ENCODE measurements at places on chromosomes 6 and 20.

DNA sequence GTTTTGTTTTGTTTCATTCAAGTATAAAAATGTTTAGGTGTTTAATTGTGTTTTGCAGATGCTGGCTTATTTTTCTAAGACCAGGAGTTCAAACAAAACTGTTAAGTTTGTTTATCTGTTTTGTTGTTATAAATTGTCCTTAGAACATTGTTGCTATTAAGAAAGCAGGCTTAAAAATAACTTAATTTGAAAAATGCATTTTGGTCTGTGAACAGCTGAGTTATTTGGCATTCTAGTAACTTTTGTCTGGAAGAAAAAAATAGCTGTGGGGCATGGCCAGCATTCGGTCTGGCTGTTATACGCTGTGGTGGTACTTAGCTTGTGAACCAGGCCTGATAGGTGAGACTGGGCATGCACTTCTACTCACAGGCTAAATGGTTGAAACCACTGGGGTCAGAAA, 37.8 kb downstream of the SLX4IP start:
- no peak for DNase-seq

DNA sequence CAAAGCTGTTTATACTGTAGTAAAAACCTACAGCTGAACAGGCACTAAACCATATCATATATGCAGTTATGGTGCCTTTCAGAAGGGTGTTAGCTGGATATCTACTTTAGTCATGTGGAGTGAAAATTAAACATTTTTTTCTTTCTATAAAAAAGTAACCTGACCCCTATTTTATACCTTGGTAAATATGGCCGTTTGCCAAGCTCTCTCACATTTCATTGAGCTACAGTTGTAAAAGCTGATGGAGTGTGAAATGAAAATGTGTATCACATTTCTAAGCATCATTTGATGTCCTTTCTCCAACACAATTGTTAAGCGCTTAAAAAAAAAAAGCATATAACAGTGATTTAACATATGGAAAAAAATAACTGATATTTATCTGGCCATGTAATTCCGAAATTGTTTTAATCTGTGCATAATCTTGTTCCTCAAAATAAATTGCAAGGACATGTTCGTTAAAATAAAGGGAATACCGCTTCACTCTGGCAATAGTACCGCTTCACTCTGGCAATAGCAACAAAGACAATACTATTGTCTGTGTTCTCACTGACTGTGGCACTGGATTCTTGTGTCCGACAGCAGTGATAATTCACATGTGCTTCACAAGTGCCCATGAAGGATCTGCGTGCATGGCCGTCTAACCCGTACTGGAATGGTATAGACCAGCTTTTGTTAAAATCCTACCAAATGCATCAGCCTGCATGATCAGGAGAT, 391.8 kb upstream of the SOX4 start:
- no peak for DNase-seq

GRCh38 chr6:125480571-125480970, 178.8 kb upstream of the HDDC2 start:
- DNase-seq: no peak

- peak; percentile 79 for DNase-seq
Measured at GRCh38 chr6:21593412-21593926, at the start of gene SOX4. Gene SOX4, plus strand, starts transcription at chr6:21593751. Its CDS starts 784 bp downstream, at chr6:21594535.

GRCh38 chr6:168582571-168582981, 141.6 kb downstream of the SMOC2 start:
- DNase-seq: no peak

GRCh38 chr6:13513626-13514502, 26.5 kb upstream of the GFOD1 start:
- DNase-seq: no peak

DNA sequence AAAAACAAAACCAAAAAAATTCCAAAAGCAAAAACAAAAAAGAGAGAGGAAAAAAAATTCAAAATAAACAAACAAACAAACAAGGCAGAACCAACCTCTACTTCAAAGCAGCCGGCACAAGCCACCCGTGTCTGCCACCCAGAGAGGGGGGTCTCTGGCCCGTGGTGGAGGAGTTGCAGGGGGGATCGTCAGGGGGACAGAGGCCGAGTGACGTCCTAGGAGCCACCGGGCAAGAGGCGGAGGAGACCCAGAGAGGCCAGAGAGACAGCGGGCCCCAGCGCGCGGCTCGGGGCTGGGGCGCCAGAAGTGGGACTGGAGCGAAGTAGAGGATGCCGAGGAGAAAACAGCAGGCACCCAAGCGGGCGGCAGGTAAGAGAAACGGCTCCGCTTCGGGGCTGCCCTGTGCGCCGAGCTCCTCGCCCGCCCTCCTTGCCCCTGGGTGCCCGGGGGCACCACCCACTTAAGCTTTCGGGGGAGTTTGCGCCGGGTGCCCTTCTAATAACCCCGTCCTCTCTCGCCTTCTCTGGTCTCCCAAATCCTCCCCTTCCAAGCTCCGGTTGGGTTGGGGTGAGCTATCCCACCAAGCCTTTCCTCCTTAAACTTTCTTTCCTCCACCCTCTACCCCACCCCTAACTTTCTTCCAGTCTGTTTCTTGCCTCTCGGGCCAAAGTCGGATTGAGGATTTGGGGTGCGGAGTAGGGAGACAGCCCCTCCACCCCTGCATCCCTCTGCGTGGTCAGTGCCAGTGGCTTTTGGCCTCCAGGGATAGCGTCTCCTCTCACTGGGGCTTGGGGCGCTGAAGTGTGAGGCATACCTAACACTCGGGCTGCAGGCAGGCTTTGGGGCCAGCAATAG, 1.0 kb downstream of the TSHZ2 start:
- no peak for DNase-seq

DNA sequence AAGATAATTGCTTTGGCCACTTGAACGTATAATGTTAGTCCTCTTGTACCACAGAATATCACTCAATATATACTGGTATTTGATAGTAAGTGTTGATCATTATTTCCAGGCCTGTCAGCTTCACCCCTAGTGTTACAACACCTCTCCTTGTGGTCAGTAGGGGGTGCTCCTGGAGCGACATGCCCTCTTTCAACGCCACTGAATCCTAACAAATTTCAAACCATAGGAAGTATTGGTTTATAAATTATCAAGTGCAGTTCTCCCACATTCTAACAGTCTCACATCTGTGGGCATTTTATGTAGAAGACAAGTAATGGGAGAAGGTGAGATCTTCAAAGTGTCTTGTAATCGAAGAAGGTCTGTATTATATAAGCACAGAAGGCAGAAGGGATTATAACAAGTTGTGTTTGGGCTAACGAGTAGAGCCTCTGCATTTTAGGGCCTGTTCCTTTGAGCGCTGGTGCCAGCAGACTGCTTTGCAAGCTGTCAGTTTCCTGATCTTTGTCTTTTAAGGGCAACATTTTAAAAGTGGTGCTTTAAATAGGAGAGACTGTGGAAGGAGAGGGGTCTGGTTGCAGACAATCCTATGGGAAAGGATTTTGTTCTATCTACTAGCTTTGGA, 57.1 kb upstream of the CEP162 start:
- no peak for DNase-seq

GRCh38 chr6:167015302-167015701, 16.1 kb downstream of the CEP43 start:
- DNase-seq: no peak

DNA sequence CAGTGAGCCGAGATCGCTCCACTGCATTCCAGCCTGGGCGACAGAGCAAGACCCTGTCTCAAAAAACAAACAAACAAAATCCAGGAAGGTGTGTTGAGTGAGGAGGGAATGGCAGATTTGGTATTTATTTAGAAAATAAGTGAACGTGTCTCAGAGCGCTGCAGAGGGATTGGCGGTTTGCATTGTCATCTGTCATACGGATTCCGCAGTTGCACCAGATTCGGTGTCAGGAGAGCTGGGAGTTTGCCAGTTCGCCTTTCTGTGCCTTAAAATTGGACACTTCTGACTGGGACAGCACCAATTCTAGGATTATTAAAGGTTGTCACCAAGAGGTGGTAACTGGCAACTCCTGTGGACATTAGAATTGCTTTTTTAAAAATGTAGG, 912 bp downstream of the SNRNP48 start:
- DNase-seq: no peak

GRCh38 chr20:40584130-40584809, 104.8 kb downstream of the MAFB start:
- DNase-seq: no peak

DNA sequence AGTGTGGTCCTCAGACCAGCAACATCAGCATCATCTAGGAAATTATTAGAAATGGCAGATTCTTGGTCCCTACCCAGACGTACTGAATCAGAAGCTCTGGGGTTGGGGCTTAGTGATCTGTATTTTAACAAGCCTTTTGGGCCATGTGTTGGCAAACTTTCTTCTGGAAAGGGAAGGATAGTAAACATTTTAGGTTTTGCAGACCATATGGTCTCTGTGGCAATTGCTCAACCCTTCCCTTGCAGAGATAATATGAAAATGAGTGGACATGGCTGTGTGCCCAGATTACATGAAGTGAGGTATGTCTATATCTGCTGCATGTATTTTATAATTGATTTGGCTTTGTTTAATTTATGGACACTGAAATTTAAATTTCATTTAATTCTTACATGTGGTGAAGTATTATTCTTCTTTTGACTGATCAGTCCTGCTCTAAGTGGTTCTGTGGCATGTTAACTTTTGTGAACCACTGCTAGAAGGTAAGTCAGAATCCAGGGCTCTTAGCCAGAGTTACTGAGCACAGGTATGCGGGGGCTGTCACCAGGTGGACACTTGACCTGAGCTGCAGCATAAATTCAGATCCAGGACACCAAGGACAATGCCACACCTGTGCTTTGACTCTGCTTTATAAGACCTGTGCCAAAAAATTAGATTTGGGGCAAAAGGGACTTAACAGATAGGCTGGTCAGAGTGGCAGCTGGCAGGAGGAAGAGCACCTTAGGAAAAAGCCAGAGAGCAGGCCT, 43.2 kb downstream of the LY86 start:
- DNase-seq: peak; percentile 27

DNA sequence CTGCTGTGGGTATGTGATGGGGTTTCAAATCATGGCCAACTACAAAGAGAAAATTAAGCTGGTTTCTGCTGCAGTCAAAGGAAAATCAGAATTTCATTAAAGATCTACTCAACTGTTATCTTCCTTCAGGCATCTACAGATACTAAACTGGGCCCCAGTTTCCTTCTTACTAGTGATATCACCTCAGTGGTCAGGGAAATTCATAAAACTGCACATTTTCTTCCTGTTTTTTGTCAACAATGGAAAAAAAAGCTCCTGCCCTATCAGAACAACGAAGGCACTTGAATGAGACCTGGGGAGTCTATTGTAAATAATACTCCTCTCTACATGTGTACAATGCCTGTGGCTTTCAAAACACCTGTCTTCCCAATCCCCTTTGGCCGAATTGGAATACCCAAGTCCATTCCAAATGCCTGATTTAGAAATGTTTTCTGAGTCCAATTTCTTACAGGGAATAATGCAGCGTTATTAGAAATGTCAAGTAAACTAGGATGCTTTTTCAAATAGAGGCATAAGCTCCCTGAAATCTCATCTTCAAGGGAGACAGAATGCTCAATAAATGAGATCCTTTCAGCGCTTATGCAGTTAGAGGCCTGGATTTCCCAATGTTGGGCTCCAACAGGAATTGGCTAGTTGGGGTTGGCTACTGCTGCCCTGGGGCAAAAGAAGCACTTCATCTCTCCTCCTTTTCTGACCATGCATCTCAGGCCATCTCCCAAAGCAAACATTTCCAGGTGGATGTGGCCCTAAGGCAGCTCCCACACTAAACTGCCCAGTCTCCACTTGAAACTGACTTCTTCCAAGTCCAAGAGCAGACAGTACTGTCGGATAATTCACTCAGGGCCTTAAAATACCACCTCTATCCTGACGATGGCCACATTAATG, 143.3 kb downstream of the NFATC2 start:
- DNase-seq: no peak

DNA sequence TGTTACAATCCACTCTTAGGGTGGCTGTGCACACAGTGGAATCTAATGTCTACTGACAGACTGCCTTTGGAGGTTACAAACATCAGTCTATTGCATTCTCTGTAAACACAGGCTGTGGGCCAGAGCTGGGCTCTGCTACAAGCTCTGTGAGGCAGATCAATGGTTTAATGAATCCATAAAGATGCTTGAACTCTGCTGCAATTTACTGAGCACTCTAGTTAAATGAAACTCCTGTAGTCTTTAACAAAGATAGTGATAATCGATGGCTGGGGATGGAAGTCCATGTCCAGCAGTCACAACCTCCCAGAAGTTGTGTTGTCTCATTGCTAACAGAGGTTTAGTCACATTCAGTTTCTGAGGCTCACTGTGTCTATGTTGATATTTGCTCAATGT, 50.5 kb downstream of the SOBP start:
- no peak for DNase-seq

DNA sequence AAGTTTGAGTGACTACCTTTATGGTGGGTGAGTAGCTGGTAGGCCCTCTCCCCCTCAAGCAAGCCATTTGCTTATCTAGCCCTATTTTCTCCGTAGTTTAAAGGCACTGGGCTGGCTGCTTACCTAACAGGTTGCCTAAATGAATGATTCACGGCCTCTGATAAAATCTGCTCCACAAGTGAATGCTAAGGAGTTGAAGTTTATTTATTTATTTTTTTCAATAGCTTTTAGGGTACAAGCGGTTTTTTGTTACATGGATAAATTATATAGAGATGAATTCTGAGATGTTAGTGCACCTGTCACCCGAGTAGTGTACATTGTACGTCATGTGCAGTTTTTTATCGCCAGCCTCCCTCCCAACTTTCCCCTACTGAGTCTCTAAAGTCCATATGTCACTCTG, 8.3 kb upstream of the CDH26 start:
- no peak for DNase-seq

- peak; percentile 68 for DNase-seq
Measured at GRCh38 chr6:111722179-111722731, 116.6 kb upstream of the TRAF3IP2 start.

- DNase-seq: no peak
Measured at GRCh38 chr6:90941885-90942284, 355.0 kb upstream of the MAP3K7 start.

DNA sequence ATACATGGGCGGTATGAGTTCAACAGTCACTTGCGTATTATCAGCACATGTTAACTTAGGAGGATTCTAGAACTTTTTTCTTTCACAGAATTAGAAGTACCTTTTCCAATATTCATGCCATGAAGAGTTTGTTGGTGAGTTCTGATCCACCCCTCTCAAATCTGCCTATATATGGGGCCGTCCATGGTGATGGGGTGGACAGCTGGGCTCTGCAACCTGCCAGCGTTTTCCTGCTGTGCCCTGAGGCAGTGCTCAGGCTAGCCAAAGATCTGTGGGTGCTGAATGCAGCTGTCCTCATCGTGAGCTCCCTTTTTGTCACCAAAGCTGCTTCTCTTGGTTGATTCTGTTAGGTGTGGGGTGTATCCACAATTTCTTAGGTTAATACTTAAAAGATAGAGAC, 88.7 kb downstream of the THBS2 start:
- no peak for DNase-seq

GRCh38 chr6:50654155-50654554, 59.2 kb upstream of the TFAP2D start:
- DNase-seq: no peak

GRCh38 chr6:144155529-144155928, 5.2 kb downstream of the STX11 start:
- DNase-seq: no peak

DNA sequence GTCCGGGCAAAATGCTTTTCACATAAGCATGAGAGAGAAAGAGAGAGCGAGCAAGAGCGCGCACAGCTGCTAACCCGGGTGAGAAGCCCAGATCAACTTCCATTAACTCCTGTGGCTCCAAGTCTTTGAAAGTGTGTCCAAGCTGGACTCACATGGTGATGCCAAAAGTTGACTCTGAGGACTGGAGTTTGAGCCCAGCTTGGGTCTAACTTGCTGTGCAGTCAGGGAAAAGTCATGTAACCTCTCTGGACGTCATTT, 357.2 kb upstream of the SULF2 start:
- no peak for DNase-seq

GRCh38 chr6:100276311-100277057, 188.2 kb downstream of the SIM1 start:
- no peak for DNase-seq

All from AG09309 (cell line).